AG08395 (cell line): ENCODE measurements at places on chromosomes 11 and 22.

GRCh38 chr11:82004537-82005213, 729.0 kb downstream of the FAM181B start:
- no peak for DNase-seq

- no peak for DNase-seq
Measured at GRCh38 chr11:117717485-117718314, 79.3 kb downstream of the DSCAML1 start.

- peak; percentile 34 for DNase-seq
Measured at GRCh38 chr11:103637295-103637694, 399.1 kb upstream of the DDI1 start.

- no peak for DNase-seq
Measured at GRCh38 chr11:92179017-92179670, 45.5 kb upstream of the FAT3 start.

DNA sequence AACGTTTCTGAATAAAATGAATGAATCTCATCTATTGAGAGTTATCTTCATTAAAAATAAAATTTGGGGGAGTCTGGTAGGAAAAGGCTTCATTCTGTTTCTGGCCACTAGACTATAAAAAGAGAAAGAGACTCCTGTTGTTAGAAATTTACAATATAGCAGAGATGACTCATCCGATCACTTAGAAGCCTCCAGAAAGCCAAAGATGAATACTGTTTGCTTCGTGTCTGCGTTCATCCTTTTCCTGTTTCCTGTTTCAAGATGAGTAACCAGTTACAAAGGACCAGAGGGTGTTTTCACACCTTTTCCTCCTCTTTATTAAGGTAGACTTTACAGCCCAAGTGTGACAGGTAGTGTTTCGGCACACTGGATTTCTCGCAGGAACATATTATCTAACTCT, 1120.7 kb downstream of the LRRC4C start:
- DNase-seq = peak; percentile 44

GRCh38 chr22:31295831-31296657, 3.8 kb upstream of the PIK3IP1 start:
- peak; percentile 41 for DNase-seq

DNA sequence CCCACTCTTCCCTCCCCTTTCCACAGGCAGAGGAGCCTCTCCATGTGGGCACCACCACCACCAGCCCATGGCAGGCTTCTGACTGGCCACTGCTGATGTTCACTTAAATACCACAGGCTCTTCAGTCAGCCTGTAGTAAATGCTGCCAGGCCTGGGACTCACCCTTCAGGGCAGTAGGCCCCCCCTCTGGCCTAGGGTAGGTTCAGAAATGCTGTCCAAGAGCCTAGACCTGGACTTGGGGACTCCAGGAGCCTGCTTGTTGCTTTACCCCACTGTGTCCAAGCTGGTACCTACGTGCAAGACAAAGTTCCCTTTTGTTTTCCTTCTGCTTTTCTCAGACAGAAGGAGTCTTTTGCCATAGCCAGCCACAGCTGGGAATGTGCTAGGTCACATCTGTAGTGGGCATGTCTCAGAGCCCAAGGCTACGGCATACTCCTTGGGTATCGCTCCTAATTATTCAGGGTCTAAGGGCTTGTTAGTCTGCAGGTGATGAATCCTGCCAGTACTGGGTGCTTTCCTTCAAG, 38.6 kb downstream of the TMEM135 start:
- DNase-seq = no peak

- DNase-seq = no peak
Measured at GRCh38 chr22:38464992-38465672, 2.8 kb upstream of the KDELR3 start.

GRCh38 chr11:26726960-26727359, 5.1 kb upstream of the SLC5A12 start:
- no peak for DNase-seq

DNA sequence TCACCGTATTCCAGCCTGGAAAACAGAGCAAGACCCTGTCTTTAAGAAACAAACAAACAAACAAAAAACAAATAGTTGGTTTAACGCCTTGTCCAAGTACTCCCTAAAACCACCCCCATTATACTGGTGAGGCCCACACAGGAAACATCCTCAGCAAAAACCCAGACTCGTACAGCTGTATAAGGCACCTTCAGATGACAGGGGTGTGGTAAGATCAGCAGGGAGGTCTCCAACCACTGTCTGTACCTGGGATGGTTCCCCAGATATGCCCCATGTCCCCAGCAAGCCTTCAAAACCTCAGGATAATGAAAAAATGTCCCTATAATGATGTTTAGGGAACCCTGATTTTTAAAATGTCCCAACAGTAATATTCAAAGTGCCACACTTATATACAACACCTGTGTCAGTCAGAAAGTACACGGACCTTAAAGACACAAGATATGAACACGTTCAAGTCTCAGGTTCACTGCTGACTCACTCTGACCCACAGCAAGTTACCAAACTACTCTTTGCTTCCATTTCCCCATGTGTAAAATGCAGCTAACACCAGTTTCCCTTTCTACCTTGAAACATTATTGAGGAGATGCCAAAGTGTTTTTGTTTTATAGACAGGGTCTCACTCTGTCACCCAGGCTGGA, 9.3 kb downstream of the SF3A1 start:
- no peak for DNase-seq

DNA sequence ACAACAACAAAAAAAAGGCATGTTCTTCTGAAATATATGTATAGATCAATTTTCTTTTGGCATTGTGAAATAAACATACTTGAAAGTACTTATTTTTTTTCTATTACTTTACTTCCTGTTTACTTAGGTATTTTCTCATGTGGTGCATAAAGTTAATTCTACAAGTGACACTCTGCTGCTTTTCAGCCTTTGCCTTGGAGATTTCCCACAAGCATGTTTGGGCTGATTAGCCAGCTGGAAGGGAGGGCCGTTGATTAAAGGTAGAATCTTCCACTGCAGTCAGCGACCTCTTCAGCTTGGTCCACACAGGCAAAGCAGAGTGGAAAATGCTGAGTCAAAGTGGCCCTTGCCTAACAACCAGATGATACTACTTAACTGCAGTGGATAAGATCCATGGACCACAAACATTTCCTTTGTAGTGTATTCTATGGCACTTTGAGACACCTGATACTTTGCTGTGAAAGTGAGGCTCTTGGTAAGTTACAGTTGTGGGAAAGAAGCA, 176.0 kb downstream of the ARHGAP42 start:
- DNase-seq = peak; percentile 76

DNA sequence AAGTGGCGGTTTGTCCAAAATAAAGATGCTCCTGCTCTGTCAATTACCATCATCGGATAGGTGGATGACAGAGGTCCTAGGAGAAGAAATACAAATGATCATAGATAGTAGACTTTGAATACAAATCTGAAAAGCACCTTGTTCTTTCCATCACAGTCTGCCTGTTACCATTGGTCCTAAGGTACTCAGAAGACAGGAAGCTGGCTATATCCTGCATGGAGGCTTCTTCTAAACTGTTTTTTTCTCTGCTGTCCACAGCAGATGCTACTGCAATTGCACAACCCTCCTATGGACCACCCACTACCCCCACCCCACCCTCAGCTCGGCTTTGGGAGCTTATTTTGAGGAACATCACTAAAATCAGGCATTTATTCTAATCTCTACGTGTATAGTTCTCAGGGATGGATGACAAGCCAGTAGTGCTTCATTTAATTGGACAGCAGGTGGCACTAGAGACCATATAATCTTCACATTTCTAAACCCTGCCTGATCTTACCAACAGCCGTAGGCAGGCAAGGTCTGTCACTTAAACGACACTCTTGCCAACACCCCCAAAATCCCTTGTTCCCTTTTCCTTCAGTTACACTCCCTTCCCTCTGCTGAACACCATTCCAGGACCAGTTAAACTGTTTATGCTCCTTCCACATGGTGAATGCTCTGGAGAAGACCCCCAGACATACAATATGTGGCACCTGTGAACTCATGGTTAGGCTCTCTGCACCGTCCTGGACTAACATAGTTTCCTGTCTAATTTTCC, 6.6 kb upstream of the PTS start:
- DNase-seq = peak; percentile 74

DNA sequence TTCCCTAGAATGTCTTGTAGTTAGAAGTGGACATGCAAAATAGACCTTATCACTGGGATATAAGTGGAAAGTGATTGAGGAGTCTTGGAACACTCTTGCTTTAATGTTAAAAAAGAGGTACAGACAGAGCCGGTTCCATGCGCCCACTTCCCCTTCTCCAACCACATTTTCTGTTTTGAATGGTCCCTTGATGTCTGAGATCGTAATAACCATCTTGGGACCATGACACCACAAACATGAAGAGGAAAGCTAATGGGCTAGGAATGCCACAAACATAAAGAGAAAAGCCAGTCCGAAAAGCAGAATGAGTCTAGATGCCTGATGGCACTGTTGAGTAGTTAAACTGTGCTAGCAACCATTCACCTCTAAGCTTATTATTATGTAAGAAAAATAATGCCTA, 54.8 kb upstream of the SPON1 start:
- DNase-seq = no peak

- DNase-seq = peak; percentile 97
Measured at GRCh38 chr11:113675003-113675561, 31.0 kb downstream of the TMPRSS5 start.

GRCh38 chr11:2092464-2092910, 46.7 kb downstream of the IGF2 start:
- DNase-seq = no peak

DNA sequence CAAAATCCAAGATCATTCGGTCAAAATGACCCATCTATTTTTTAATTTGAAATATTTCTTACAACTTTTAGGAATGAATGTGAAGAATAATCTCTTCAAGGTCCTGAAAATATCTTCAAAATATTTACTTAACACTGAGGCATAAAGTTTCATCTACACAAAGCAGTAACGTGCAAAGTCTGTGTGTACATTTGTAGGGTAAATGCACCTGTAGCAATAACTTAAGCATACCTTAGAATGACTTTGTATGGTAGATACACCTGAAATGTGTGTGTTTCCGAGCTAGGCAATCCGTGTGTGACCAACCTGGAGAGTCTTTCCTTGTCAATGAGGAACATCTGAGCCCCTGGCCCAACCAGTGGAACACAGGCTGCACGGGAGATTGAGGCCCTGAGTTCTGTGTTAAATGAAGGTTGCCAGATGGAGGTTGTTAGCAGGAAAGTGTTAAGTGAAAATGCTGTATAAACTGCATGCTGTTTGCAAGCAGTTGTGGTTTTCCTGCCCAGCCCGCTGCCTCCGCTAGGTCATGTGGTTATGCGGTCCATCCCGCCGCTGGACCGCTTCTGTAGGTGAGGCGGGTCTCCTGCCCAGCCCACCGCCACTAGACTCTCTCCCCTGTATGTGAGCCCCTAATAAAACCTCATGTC, 7.6 kb upstream of the CTR9 start:
- DNase-seq = no peak

DNA sequence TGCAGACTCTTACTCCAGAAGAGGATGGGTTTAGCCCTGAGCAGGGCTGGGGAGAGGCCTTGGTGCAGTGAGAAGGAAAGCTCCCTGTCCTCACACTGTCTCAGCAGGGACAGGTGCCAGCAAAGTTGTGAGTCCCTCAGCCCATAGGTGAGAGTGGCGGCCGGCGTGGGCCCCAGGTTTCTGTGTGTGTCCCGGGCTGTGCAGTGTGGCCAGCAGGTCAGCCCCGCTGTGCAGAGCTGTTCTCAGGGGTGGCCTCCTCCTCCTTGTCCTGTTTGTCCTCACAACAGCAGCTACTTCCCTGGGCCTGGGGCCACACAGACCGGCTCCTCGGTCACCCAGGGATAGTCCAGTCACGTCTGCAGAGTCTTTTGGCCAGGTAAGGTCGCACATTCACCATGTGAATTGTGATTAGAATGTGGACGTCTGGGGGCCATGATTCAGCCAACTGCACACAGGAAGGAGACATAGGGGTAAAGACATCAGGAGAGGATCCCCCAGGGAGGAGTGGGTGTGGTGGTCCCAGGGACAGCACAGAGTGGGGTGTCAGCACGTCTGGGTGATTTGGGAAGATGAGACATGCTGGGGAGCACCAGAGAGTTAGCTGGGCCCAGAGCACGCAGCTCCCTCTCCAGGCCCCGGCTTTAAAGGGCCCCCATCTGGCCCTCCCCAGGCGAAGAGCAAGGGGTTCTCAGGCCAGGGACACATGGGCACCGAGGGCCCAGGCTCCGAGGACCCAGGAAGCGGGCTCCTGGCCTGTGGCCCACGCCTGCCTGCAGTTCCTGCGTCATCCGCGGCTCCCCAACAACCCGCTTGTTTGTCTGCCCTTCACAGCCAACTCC, 81.6 kb downstream of the MYEOV start:
- no peak for DNase-seq

DNA sequence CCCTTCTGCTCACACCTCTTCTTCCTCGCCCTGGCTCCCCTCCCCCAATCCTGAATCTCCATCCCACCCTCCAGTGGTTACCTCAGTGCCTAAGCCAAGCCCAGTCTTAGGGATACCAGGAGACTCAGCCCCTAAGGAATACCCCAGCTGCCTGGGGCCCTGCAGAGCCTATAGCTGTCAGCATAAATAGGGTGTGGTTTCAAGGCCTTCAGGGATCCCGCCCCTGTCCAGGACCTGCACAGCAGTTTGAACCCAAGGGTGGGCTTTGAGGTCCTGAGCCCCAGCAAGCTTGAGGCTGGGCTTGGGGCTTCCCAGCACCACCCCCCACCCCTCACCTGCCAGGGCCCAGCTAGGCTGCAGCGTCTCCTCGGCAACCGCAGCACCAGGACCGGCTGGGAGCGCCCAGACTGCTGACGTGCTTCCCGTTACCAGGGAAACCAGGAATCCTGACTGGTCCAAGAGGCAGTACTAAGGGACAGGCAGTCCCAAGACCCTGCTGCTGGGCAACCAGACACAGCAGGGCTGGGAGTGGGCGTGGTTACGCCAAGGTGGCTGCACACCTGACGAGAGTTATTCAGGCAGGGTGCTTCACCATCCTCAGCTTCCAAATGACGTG, 13.7 kb downstream of the APBB1 start:
- no peak for DNase-seq

- DNase-seq = no peak
Measured at GRCh38 chr11:69366591-69366990, 72.6 kb downstream of the MYEOV start.

GRCh38 chr22:45242778-45243191, 2.1 kb upstream of the KIAA0930 start:
- no peak for DNase-seq

- no peak for DNase-seq
Measured at GRCh38 chr11:26719998-26720397, 1.9 kb downstream of the SLC5A12 start.

- no peak for DNase-seq
Measured at GRCh38 chr11:21492931-21493330, 700.0 kb upstream of the ANO5 start.

DNA sequence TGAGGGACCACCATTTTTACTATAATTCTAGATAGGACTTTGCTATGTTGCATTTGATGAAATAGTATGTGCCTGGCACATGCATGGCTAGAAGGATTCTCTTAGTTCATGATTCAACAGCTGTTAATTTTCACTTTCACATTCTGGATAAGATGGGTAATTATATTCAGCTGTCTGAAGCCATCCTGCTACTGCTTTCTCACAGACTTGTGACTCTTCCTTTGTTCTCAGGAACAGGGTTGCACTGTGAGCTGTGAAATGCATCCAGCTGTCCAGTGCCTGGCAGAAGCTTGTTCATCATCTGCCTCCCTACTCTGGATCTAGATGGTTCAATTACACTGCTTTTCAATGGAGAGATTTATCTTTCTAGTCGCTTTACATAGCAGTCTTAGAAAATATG, 610.1 kb upstream of the ANO5 start:
- DNase-seq = no peak

- no peak for DNase-seq
Measured at GRCh38 chr11:128629516-128630106, 42.3 kb upstream of the ETS1 start.
